Jurkat, Clone E6-1 (cell line): ENCODE measurements at places on chromosomes 2 and 18.

DNA sequence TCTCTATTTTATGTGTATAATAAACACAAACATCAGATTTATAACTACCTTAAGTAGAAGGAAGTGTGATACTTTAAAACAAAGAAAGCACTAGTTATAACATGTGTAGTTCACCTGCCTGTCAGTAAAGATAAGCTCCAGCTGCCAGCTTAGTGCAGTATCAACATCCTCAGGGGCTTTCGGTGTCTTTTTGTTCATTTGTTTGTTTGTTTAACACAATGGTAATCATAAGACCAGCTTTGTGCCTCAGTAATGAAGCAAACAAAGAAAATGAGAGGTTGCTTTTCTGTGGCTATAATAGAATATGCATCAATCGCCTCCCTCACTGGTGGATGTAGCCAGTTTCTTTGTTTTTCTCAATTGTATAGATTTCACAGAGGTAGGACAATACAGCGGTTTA, 1499.0 kb upstream of the TMEFF2 start:
- DNase-seq: no peak

DNA sequence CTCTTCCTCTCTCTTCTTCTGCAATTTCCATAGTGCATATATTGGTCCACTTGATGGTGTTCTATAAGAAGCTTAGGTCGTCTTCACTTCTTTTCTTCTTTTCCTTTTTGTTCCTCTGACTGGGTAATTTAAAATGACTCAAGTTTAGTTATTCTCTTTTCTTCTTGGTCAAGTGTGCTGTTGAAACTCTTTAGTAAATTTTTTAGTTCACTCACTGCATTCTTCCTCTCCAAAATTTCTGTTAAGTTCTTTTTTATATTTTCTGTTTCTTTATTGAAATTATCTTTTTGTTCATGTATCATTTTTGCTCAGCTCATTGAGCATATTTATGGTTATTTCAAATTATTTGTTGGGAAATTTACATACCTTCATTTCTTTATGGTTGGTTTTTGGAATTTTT, 32.7 kb upstream of the ZSWIM2 start:
- DNase-seq: no peak

DNA sequence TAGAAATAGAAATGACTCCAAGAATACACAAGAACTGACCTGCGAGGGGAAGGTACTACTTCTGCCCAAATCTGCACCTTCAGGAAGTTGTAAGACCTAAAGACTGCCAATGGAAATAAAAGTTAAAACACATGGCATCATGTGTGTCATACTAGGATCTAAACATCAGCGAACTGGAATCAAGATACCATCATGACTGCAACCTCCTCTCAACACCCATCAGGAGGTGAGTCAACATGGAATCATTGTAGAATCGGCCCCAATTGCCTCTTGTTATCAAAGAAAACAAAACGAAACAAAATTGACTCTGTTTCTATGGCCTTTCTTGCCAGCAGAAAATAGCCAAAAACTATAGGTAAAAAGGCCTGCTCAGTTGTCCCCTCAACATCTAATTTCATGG, 15.1 kb downstream of the RDH14 start:
- DNase-seq: no peak

DNA sequence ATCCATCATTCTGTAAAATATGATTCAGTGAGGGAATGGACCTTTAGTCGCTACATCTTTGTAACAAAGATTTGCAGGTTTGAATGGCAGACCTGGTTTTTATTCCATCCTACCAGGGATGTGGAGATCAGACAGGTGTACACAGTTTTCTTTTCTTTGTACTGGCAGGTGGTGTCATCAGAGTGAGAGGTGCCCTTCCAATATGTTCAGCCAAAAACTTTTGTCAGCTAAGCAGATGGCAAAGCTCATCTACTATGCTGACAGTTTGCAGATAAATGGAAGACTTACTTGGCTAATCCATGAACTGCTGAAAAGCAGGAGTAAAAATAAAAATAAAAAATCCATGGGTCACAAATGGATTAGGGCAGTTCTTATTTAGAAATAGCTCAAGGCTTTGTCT, 185.5 kb upstream of the DOK6 start:
- no peak for DNase-seq

GRCh38 chr2:231682603-231683291, 25.6 kb upstream of the PTMA start:
- DNase-seq: no peak

GRCh38 chr2:112877423-112877822, 33.5 kb upstream of the IL37 start:
- DNase-seq: no peak

DNA sequence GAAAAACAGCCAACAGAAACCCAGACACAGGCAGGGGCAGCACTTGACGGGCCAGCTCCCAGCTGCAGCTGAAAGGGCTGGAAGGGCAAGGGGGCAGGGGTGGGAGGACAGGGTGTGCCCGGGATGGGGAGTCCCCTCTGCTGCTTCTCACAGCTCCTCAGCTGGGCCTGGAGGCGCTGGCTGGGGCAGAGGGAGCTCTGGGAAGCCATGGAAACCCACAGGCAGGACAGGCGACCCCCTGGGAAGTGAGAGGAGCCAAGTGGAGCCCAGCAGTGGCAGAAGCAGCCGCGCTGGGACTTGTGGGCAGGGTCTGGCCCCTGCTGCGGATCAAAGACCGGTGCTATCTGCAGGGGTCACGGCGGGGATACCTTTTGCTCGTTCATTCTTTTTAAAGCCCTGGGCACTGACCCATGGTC, 20.7 kb downstream of the OTOF start:
- DNase-seq: no peak

DNA sequence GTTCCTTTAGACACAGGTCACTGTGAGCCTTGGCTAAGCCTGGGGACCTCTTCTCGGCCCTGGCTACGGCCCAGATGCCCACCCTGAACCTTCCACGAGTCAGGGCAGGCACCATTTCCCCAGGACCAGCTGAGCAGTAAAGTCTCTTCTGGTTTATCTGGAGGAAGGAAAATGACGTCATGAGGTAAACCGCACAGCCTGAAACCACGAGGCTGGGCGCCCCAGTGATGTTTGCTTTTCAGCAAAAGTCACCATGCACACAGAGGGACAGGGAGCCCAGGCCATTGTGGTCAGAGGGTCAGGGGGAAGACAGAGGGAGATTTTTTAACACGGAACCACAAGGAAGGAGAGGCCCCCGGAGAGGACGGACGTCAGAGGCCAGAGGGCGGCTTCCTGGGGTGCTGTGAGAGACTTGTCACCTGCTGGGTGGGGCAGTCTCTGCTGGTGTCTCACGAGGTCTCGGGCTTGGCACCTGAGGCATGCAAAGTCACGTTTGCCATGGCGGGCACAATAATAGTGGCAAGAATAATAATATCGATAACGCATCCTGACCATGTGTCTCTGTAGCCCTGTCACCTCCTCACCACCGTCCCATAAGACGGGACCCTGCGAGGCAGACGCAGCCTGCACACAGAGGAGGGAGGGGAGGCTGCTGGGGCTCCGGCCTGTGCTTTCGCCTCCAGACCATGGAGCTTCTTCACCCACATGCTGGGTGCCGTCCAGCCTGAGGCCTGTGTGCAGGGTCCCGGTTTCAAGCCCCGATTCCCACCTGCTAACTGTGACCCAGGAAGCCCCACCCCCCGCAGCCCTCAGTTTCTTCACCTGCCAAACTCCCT, 33.2 kb upstream of the FOSL2 start:
- DNase-seq: peak; percentile 79

GRCh38 chr18:64695851-64696553, 547.1 kb upstream of the LINC00305 start:
- peak; percentile 17 for DNase-seq

- no peak for DNase-seq
These were observed 75.5 kb upstream of the ZNF532 start for GRCh38 chr18:58788971-58789875.

- no peak for DNase-seq
These were observed 265.7 kb upstream of the ZC3H15 start for GRCh38 chr2:186220409-186220808.

GRCh38 chr2:144650907-144651306, 131.0 kb upstream of the ZEB2 start:
- no peak for DNase-seq

DNA sequence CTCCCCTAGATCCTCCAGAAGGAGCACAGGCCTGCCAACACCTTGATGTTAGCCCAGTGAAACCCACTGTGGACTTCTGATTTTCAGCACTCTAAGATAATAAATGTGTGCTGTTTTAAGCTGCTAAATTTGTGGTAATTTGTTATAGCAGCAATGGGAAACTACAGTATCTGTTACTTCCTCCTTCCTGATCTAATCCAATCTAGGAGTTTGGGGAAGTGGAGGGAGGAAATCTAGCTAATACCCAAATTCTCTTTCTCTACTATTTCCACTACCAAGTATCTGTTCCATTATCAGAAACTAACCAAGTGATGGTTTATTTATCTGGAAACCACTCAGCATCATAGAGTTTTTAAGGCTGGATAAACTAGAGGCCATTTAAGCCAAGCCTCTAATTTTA, 64.9 kb downstream of the AFF3 start:
- no peak for DNase-seq

GRCh38 chr2:8315531-8316165, 366.2 kb upstream of the ID2 start:
- no peak for DNase-seq

GRCh38 chr2:27781496-27781895, 10.0 kb downstream of the MRPL33 start:
- no peak for DNase-seq

DNA sequence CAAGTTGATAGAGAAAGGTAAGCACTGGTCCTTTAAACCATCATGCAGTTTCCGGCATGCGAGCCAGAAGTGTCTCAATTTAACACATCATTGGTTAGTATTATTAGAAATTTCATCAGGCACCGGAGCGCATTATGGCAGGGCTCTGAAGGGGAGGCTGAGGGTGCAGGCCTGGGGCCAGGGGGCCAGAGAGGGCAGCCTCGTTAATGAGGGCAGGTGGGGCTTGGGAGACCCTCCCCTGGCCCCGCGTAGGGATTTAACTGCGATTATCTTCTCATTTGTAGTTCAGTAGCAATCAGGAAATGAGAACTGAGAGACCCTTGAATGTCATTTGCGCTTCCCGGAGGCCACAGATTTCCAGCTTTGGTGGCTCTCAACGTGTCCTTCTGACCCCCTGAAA, 246.4 kb downstream of the KLHL29 start:
- DNase-seq: no peak

- no peak for DNase-seq
These were observed 16.9 kb downstream of the LDLRAD4 start for GRCh38 chr18:13235421-13235831.

GRCh38 chr2:11647834-11648600, 22.0 kb downstream of the NTSR2 start:
- no peak for DNase-seq

- DNase-seq: no peak
These were observed 11.0 kb upstream of the CNGA3 start for GRCh38 chr2:98335271-98335670.

GRCh38 chr18:9682572-9682971, 25.5 kb upstream of the RAB31 start:
- no peak for DNase-seq
